Heart right ventricle (tissue), 16 donors: ENCODE measurements at places on chromosomes 5 and 9. TPM values are rescaled to one million over a fixed set of nuclear protein-coding genes. Genes with fewer than 3 reads are reported as not detected.

DNA sequence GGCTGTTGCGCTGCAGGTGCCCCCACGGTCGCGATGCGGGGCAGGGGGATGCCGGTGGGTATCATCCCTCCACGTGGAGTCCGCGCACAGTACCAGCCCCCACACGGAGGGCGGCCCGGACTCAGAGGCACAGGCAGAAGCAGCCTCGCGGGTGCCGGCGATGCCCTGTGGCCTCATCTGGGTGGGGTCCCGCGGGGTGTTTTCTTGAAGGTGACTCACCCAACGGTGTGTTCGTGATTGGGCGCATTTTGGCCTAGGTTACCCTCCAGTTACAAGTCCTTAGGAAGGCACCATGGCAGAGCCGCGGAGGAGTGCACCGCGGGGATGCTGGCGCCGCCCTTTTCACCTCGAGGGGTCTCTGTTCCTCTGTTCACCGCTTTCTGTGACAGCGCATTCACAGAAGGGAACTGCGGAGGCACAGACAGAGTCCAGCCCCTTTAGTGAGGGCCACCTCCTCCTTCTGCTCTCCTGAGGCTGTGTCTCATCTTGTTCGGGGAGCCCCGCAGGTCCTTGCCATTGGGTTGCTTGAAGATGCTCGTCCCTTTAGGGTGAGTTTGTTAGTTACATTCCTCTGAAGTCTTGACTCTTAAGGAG, 21.6 kb upstream of the EXOC3 start:
- DNase-seq = no peak

DNA sequence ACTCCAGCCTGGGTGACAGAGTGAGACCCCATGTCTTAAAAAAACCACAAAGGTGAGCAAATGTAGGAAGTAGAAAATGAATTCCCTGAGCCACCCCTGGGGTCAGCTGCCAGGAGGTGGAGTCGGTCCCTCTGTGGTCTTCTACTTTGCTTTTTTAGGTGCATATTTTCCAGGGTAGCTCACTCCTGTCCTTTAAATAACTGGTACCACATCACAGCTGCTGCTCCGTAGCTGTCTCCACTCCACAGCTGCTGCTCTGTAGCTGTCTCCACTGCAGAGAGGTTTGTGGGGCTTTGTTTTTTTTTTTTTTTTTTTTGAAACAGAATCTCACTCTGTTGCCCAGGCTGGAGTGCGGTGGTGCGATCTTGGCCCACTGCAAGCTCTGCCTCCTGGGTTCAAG, 8.9 kb downstream of the WDR5 start:
- DNase-seq = no peak

HAUS6 gene
- 2.6 TPM for polyA plus RNA-seq

DNA sequence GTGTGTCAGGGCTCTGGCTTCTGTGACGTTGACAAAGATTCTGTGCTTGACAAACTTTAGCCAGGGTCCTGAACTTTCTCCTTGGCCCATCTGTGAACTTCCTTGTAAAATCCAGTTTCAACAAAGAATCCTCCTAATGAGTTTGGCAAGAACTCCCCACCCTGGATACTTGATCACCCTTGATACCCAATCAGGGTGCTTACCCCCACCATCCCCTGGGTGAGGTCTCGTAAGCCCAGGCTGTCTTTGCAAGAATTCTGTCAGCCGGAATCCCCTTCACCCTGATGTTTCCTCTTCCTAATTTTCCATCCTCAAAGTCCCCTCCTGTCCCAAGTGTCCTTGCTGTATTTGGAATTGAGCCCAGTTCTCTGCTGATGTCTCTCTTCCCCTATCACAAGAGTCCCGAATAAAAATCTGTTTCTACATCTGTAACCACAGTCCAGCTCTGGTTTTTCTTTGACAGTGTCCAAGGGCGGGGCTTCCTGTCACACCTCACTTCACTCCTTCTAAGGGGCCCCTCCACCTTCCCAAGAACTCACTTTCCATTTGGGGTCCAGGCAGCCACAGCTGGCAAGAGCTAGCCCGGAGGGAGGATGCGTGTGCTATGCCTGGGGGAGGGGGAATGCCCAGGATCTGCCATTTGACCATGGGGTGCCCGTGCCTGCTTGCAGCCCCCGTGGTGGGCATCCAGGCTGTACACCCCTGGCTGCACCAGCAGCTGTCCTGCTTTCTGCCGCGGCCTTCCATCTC, 2.7 kb upstream of the CARD19 start:
- DNase-seq = no peak

DNA sequence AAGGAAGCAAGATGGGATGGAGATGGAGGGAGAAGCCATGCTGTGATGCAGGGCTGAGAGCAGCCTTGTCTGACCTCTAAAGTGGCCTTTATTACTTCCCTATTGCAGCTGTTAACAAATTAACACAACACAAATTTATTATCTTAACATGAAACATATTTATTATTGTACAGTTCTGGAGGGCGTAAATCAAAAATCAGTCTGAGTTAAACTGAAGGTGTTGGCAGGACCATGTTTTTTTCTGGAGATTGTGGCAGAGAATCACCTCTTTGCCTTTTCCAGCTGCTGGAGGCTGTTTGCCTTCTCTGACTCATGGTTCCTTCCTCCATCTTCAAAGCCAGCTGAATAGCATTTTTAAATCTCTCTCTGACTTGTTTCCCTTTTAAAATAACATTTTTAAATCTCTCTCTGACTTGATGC, 7.2 kb upstream of the MCC start:
- DNase-seq = no peak

ADAMTSL1 gene
- polyA plus RNA-seq = 1.6 TPM
